ENCODE measurements at places on chromosomes 2 and 18.
A peak's percentile ranks its signal among the peaks of the same experiment; 100 is the strongest.

GRCh38 chr2:204026294-204026693 is 89.7 kb downstream of the ICOS start:
- no peak for DNase-seq

DNA sequence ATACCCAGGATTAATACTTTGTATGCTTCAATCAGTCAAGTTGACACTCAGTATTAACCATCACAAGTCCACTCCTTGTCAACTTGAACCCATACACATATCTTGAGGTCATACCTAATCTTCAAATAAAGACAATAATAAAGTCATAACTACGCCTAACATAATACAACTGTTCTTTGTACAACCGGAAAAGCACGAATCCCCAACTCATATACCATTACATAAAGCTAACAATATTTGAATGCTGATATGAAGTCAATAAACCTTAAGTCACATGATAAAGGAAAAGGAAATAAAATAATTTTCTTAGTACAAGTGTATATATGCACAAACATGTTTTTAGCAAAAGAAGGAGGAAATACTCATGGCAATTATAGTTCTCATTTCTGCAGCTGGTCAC is 770.6 kb upstream of the GYPC start:
- no peak for DNase-seq

DNA sequence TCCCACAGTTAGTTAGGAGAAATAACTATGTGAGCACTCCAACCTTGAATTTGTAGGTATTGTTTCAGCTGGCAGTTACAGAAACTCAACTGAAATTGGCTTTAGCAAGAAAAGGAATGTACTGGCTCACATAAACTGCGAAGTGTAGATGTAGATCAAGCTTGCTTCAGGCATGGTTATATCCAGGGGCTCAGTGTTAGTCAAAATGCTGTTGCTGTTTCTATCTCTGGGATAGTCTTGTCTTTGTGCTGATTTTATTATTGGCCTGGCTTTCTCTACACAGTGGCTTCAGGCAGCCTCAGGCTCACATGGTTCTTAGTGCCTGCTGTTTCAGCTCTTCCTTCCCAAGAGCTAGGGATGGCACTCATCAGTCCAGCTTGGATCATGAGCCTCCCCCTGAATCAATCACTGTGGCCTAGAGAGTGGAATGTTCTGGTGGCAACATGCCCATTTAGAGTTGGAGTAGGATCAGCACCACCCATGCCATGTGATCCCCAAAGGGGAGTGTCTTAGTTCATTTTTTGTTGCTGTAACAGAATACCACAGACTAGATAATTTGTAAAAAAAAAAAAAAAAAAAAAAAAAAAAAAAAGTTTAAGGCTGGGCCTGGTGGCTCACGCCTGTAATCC is 69.1 kb upstream of the FOXI3 start:
- DNase-seq = no peak

DNA sequence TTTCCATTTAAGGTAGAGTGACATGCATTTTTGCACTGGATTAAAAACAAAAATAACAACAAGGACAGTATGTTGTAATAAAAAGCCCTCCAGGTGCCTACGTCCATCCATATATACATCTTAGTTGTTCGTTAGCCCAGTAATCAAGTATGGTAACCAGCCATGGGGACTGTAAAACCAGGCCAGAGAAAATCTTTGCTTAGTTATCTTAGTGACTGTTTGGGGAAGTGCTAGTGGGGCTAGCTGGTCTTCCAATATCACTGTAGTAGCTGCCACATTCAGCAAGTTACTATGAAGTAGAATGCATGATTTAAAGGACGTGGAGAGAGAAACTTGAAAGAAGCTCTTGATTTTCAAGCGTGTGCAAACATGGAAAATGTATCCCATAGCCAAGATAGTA is 95.9 kb upstream of the STON1 start:
- DNase-seq = peak; percentile 15

GRCh38 chr2:148298196-148298595 is 277.3 kb downstream of the MBD5 start:
- peak; percentile 40 for DNase-seq

- no peak for DNase-seq
Measured at GRCh38 chr2:181004647-181005325, 24.4 kb downstream of the UBE2E3 start.

DNA sequence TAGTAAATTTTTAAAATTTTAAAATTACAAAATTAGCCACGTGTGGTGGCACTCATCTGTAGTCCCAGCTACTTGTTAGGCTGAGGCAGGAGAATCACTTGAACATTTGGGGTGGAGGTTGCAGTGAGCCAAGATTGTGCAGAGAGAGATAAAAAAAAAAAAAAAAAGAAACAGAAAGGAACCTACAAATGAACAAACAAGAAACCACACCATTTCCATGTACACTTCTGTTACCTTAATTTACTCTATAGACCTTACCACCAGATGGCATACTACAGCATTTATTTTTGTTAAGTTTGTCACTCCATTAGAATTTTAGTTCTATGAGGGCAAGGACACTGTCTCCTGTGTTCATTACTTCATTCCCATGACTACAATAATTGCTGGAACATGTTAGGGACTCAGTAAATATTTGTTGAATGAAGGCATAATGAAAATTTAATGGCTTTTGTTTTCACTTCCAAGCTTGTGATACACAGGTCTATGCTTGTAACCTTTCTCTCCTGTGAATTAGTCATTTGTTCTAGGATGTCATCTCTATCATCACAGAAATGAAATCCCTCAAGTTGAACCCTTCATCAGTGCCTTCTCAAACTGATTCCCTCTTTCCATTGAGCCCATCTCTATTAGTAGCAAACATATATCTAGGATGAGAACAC is 76.0 kb downstream of the ARHGAP15 start:
- DNase-seq = peak; percentile 8
